ENCODE measurements at places on chromosomes 2 and 18.

GRCh38 chr2:24508878-24509277 is 17.8 kb downstream of the NCOA1 start:
- no peak for DNase-seq

DNA sequence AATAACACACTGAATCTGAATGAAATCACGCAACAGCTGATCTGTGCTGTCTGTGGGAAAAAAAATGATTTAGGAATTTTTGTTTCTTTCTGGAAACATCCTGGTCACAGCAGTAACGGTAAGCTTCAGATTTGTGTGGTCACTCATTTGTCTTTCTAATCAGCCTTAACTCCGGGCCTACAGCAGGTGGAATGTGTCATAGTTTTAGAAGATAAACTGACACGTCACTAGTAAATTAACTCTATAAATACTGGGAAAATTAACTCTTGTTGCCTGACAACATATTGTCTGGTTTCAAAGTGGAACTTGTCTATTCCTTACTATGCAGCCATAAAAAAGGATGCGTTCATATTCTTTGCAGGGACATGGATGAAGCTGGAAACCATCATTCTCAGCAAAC is 58.1 kb upstream of the NCK2 start:
- no peak for DNase-seq

GRCh38 chr2:239528146-239528545 is 127.3 kb upstream of the HDAC4 start:
- DNase-seq = no peak

DNA sequence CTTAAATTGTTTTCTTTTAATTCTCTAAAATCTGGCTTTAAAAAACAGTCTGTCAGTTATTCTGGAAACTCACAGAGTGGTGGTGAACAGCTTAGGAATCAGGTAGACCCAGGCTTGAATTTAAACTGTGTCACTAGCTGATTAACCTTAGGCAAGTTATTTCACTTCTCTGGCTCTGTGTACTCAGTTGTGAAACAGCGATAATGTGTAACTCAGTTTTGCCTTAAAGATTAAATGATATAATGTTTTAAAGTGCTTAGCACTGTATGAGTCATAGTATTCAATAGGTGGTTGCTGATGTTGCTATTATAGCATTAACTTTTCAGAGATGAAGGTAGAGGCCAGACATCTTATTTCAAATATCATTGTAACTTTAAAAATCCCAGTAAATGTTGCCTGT is 40.7 kb downstream of the PKP4 start:
- DNase-seq = no peak

- DNase-seq = no peak
Measured at GRCh38 chr2:160920791-160921303, 239.4 kb upstream of the TANK start.

DNA sequence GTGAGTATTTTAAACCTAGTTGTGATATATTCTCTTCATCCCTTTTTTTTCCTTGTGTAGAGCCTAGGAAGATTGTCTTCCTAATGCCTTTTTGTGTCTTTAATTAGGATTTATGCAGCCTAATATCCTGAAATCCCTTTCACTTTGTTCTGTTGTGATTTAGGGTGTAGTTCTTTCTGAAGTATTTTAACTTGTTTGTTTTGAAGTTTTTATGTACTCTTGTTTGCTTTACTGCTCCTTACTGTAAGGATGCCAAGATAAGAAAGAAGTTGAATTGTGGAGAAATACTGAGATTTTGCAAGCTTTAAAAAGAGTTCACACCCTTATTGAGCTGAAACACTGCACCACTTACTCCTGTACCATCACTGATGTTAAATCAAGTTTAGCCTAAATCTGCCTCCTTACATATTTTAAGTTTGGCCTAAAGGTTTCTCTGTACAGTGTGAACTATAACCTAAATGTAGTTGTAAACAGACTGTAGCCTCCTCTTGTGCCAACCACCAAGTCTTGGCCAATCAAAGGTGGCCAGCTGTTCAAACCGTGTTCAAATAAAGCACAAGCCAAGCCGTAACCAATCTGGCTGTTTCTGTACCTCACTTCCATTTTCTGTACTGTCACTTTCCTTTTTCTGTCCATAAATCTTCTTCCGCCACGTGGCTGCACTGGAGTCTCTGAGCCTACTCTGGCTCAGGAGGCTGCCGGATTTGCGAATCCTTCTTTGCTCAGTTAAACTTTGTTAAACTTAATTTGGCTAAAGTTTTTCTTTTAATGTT is 17.7 kb upstream of the ACOXL start:
- DNase-seq = no peak

DNA sequence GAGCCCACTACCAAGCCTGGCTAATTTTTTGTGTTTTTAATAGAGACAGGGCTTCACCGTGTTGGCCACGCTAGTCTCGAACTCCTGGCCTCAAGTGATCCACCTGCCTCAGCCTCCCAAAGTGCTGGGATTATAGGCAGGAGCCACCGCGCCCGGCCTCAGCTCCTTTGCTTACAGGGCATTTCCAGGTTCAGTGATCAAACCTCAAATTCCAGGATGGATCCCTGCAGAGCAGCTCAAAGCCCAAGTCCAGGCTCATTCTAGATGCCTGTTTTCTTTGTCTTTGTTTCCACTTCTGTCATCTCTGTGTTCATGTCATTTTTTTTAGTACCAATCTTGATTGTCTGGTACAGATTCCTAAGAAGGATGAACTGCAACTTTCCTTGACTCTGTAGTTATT is 41.9 kb downstream of the TNFRSF11A start:
- DNase-seq = no peak

DNA sequence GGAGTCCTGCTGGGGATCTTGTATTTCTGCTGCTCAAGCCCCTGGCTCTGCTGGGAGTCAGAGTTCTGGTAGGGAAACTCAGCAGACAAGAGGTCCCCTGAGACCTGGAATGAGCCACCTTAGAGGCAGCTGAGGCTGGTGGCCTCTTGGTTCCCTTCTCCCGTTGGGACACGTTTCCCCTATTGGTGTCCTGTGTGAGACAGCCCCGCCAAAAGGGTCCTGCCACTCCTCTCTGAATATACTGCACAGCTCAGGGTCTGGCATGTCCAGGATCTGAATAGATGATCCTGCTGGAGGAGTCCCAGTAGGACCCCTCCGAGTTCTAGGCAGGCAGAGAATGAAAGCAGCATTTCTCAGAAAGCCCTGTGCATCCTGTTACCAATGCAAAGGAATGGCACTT is 2.0 kb upstream of the RALB start:
- DNase-seq = no peak

DNA sequence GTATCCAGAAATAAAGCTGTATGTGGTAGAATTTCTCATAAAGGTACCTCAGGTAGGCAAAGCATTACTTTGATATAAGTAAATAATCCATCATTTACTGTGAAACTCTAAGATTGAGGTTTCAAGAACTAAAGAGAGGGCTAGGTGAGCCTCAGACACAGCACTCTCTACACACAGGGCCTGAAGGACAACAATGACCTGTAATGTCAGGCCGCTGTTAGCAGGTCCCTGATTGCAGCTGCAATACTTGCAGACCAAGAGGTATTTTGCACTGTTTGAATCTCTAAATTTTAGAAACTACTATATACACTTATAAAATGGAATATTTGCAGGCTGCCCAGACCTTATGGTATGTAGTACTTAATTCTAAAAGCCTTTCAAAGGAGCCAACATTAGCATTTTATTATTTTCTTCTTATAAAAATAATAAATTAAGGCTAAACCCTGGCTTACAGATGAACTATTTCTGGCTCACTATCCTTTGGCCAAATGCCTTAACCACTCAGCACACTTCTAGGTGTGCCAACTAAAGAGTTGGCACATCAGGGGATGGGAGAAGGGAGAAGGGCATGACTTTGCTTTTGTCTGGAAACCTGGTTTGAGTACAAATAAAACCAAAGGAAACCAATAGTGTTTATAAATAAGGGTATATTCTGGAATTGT is 66.7 kb upstream of the SLC39A10 start:
- no peak for DNase-seq

DNA sequence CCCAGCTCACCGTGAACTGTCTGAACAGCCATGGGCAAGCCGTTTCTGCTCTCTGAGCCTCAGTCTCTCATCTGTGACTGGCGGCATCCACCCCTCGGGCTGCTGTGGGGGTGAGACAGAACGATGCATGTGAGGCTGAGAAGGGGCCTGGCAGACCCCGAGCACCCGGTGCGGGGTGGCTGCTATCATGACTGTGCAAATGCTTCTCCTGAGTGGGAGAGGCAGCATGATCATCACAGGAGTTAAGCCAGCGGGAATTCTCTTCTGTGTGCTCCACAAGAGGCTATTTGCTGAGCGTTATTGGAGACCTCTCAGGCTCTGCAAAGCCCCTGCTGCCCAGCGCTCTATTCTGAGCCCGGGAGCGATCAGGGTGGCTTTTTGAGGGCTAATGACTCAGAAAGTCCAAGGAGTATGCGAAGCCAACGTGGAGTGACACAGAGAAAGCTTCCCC is 45.8 kb upstream of the ID2 start:
- no peak for DNase-seq

DNA sequence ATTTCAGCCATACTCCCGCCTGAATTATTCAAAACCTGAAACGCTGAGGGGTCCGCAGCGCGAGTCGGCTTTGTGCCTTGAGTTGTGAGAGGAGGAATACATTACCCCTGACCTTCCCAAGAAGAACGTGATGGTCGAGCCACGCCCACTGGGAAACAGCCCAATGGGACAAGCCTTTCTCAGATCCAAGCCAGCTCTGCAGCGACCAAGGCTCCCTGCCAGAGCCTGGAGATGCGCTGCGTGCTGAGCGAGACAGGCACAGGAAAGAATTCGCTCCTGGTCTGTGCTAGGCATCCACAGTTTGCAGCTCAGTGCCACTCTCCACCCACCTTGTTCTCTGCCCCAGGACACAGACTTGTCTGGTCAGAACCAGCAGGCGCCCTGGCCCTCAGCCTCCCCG is 74.1 kb upstream of the GLI2 start:
- peak; percentile 65 for DNase-seq

- DNase-seq = no peak
Measured at GRCh38 chr2:73008766-73009135, 62.8 kb downstream of the SFXN5 start.

DNA sequence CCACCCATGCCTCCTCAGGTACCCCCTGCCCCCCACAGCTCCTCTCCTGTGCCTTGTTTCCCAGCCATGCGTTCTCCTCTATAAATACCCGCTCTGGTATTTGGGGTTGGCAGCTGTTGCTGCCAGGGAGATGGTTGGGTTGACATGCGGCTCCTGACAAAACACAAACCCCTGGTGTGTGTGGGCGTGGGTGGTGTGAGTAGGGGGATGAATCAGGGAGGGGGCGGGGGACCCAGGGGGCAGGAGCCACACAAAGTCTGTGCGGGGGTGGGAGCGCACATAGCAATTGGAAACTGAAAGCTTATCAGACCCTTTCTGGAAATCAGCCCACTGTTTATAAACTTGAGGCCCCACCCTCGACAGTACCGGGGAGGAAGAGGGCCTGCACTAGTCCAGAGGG is 803 bp upstream of the DES start:
- no peak for DNase-seq

GRCh38 chr2:212815453-212815852 is 276.9 kb upstream of the ERBB4 start:
- DNase-seq = no peak

GRCh38 chr2:219572237-219573001 is at the start of gene INHA:
Gene INHA (plus strand): TSS chr2:219572310. CDS start chr2:219572375, 65 bp downstream.
- no peak for DNase-seq

DNA sequence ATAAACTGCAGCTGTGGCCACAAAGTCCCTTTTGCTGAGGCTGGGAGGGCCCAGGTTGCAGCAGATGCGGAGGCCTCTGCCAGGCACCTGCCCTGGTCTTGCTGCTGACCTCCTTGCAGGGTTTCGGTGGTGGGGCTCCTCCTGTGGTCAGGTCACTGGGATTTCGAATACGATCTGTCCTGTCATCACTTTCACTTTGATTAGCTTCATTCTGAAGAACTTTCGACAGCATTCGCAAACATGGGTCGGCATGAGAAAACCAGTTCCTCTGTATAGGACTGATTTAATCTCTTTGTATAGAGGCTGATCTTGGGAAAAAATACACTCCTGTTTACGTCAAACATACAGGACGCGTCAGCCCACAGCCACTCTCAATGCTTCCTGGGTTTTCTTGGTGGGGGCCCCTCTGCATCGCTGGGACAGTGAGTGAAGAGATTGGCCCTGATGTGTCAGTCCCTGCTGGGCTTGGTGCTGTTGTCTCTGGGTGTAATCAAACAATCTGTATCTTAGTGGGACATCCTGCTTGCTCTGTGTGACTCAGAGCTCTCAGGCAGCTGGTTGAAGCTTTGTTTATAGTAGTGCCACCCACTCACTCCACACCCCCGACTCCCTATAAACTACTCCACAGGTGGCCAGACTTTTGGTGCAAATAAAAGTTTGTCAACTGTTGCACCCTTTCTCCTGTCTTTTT is 209.4 kb upstream of the CXCR4 start:
- DNase-seq = no peak
